ENCODE measurements at places on chromosomes 6 and 20.

GRCh38 chr20:62489186-62489931 is 13.6 kb upstream of the GATA5 start:
- no peak for DNase-seq

GRCh38 chr20:34871966-34872621 is 562 bp downstream of the GGT7 start:
- no peak for DNase-seq

DNA sequence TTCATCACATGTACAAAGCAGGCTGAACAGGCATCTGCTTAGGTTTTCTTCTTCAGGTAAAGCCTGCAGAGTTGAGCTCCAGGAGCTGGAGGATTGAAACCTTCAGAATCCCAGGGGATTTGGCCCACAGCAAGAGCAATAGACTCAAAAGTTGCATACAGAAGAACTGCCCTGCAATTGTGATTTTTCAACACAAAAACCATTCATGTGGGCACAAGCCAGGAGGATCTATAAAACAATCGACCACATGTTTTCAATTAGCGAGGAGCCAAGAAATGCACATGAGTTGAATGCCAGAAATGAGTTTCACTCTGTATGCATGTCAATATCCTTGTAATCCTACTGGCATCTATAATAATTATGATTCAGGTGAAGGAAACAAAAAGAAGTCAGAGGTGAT is 576.4 kb downstream of the HDGFL1 start:
- peak; percentile 41 for DNase-seq

DNA sequence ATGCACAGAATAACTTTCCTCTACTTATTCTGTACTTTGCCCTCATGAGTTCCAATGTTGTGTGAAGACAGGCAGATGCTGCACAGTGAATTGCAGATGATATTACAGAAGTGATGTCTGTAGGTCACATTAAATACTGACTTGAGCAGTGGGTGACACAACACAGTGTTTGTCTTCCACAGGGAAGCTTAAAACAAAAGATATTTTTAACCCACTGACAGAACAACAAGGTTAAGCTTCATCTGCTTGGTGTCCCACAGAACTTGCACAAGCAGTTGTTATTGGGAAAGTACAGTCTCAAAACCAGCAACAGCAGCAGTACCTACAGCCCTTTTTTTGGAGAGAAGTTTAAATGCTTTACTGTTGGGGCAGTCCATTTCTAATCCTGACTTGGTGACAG is 10.5 kb downstream of the SUMO4 start:
- DNase-seq = no peak

DNA sequence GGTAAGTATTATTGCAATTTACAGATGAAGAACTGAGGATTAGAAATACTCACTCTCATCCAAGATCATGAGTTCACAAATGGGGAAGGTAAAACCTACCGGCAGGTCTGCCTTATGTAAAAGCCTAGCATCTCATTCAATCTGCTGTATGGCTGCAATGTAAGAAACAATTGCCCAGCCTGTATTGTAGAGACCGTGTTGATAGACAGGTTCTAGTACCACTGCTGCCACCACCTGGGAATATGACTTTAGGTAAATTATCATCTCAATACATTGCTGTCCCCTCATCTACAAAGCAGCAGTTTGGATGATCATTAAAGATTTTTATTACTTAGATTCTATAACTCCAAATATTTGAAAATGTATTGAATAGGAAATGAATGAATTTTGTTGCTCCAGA is 23.3 kb upstream of the ARHGAP18 start:
- no peak for DNase-seq

GRCh38 chr6:85810558-85810957 is 167.9 kb upstream of the SYNCRIP start:
- DNase-seq = no peak

- no peak for DNase-seq
These were observed 10.1 kb downstream of the PHF10 start for GRCh38 chr6:169714178-169714577.

- no peak for DNase-seq
These were observed 19.9 kb downstream of the SMPDL3A start for GRCh38 chr6:122809001-122809400.

DNA sequence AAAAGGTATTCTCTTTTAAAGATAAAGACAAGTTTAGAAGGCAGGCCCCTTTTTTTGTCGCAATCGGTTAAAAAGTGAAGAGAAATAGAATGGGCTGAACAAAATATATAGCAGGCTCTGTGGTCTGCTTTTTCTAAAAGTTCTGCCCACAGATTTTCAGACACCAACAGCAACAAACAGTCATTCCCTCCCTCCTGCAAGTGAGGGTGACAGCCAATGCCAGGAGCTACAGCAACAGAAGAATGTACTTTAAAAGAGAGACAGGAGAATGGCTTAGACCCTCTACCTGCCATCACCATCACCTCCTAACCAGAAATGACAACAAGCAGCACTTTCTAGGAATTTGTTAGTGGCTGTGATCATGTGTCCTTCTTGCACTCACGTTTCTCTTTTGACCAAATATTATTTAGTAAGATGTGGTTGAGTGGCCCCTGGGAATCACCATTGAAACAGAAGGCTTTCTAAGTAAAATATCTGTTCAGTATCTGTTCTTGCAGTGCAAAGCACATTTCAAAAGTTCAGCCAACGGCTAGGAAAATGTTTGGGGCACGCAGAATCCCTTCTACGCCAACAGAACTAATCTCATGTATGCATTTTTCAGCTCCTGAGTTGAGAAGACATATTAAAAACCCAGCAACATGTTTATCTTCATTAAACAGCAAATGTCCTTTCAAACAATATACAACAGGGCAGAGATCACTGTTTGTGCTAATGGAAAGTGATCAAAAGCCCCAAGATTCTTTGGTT is 248.5 kb downstream of the ATXN1 start:
- no peak for DNase-seq

- no peak for DNase-seq
These were observed 11.8 kb downstream of the C20orf203 start for GRCh38 chr20:32661820-32662528.

- no peak for DNase-seq
These were observed at the start of gene FBXL4 for GRCh38 chr6:98947411-98948292. Gene FBXL4 (minus strand): TSS chr6:98947946. CDS start chr6:98926988, 20,958 bp downstream.

DNA sequence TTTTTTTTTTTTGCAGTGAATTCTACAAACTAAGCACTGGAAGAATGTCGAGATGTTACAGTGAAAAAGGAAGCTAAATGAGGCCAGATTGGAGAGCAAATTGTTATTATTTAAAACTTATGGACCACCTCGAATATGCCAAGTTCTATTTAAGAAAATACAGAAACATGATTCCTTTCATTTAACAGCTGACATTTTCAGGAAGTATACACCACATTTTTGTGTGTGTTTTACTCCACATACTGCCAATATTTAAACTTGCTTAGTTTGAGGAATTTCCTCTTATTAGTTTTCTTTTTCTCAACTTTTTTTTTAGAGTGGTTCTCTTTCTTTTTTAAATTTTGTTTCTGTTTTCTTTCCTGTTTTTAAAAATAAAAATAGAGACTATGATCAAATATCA is 37.0 kb upstream of the GCLC start:
- no peak for DNase-seq

GRCh38 chr6:84072442-84072997 is 38.9 kb downstream of the MRAP2 start:
- no peak for DNase-seq

GRCh38 chr6:157167837-157168236 is 155.5 kb downstream of the TMEM242 start:
- DNase-seq = no peak

- DNase-seq = no peak
These were observed 85.4 kb downstream of the CHMP4B start for GRCh38 chr20:33896509-33896908.

DNA sequence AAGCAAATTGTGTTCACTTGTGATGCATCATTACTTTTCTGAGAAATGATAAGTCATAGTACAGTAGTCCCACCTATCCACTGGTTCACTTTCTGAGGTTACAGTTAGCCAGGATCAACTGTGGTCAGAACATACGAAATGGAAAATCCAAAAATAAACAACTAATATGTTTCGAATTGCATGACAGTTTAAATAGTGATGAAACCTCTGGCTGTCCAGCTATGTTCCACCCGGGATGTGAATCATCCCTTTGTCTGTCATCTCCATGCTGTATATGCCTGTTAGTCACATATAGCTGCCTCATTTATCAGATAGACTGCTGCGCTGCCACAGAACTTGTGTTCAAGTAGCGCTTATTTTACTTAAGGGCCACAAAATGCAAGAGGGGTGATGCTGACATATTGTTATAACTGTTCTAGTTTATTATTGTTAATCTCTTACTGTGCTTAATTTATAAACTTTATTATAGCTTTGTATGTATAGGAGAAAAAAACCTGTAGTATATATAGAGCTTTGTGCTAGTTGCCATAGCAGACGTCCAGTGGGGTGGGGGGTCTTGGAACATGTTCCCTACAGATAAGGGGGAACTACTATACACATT is 29.2 kb downstream of the AFDN start:
- peak; percentile 84 for DNase-seq

DNA sequence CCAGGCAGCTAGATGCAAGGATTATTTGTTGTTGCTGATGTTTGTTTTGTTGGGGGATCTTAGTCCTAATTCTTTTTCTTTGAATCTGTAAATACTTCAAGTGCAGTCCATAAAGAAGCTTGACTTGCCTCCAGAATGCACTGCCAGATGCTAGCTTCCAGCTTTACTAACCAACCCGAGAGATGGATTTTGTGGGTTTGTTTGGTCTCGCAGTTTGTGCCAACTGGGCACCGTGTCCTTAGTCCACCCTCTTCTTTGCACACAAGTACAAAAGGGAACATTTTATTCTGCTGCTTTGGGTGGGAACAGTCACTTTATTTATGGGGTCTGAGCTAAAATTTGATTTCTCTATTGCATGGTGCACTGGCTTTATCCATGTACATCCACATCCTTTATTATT is 212.0 kb downstream of the PLCB1 start:
- no peak for DNase-seq

- DNase-seq = peak; percentile 34
These were observed 348.6 kb downstream of the CD109 start for GRCh38 chr6:74044417-74045096.

DNA sequence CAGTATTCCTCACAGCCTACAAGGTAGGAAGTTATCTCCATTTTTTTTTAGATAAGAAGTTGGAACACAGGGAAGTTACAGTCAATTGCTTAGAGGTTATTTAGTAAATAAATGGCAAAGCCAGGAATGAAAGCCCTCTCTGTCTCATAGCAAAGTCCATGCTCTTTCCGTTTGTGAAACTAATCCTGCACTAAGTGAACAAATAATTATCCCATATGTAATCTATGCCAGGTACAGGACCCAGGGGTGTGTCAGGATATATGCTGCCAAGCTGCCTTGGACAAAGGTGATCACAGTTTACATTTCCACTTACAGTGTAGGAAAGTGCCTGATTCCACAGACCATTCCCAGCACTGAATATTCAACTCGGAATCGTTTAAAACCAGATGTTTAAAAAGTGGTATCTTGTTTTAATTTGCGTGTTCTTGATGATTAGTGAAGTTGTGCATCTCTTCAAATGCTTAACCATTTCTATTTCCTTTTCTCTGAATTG is 13.6 kb upstream of the GMDS start:
- no peak for DNase-seq

DNA sequence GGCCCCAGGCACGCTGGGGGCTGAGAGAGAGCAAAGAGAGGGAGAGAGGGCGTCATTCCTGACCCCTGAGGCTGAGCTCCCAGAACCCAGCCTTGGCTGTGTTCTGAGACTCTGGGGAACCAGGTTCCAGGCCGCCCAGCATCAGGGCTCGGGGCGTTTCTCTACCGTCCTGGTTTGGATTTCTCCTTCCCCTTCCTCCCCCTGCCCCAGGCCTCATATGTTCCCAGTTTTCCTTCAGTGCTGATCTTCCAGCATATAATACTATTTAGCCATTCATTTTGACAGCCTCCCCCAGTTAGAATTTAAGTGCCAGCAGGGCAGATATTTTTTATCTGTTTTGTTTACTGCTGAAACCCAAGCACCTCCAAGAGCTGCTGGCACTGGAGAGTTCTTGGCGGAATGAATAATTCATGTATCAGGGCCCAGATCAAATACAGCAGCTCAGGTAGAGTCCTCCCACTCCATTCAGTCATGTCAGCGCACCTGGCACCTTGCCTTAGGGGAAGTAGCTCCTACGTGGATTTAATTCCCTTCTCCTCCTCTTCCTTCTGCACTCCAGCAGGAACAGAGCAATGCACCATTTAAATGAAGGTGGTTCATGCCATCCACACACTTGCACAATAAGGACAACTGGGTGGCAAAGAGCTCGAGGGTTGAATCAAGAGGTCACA is 23.4 kb upstream of the FRMD1 start:
- DNase-seq = no peak

DNA sequence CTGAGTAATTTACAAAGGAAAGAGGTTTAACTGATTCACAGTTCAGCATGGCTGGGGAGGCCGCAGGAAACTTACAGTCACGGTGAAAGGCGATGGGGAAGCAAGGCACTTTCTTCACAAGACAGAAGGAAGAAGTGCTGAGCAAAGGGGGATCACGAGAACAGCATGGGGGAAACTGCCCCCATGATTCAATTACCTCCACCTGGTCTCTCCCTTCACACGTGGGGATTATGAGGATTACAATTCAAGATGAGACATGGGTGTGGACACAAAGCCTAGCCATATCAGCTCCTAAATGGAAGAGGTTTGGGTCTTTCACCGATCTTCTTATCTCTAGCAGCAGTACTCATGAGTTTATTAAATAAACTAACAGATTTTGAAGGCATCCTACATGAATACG is 152.9 kb upstream of the RUNX2 start:
- DNase-seq = no peak

- no peak for DNase-seq
These were observed 208.8 kb upstream of the TAB2 start for GRCh38 chr6:149108749-149109100.

- no peak for DNase-seq
These were observed 252.7 kb downstream of the SOD2 start for GRCh38 chr6:159440349-159440748.

- DNase-seq = no peak
These were observed 181.8 kb downstream of the ZMYND8 start for GRCh38 chr20:47174456-47175243.

- DNase-seq = no peak
These were observed 2.1 kb downstream of the BTN3A2 start for GRCh38 chr6:26367114-26367513.

- no peak for DNase-seq
These were observed 64.1 kb downstream of the KIZ start for GRCh38 chr20:21189761-21190523.

DNA sequence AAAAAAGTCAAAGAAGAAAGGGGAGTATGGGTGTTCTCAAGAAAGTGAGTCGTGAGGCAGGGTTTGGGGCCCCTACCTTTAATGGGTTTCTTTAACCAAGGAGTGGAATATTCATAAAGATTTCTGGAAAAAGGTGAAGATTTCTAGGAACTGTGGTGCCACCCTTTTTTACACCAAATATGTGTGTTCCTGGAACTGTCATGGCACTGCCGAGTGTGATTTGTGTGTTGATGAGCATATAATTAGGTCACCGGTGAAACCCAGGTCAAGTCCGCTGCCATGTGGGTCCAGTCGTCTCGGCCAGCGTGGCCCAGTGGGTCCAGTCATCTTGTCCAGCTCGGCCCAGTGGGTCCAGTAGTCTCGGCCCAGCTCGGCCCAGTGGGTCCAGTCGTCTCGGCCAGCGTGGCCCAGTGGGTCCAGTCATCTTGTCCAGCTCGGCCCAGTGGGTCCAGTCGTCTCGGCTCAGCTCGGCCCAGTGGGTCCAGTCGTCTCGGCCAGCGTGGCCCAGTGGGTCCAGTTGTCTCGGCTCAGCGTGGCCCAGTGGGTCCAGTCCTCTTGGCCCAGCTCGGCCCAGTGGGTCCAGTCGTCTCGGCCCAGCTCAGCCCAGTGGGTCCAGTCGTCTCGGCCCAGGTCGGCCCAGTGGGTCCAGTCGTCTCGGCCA is 8.3 kb upstream of the EEF1A2 start:
- no peak for DNase-seq

- DNase-seq = no peak
These were observed 51.4 kb downstream of the TGM2 start for GRCh38 chr20:38113401-38114325.

Measured in HS-5 (cell line).